Stimulated activated CD8-positive, alpha-beta memory T cell treated with anti-CD3 and anti-CD28 coated beads, Interleukin-12 subunit alpha, Interleukin-12 subunit beta, amount 100 ng/mL, for 4 hours (primary cell): ENCODE measurements at places on chromosomes 5 and 9.

DNA sequence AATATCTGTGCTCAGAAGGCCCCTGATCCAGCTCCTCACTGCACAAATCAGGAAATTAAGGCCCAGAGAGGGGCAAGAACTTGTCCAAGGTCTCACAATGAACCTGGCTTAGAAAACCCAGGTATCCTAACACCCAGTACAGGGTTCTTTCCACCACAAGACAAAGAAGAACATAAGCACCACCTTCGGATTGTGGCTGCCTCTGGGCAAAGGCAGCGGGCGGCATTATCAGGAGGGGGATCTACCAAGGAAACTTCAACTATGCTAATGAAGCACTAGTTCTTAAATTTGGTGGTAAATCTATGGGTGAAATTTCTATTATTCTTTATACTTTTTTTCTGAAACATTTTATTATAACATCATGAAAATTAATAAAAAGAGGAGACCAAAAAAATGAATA lies 17.9 kb downstream of the ANXA6 start:
- no peak for DNase-seq

DNA sequence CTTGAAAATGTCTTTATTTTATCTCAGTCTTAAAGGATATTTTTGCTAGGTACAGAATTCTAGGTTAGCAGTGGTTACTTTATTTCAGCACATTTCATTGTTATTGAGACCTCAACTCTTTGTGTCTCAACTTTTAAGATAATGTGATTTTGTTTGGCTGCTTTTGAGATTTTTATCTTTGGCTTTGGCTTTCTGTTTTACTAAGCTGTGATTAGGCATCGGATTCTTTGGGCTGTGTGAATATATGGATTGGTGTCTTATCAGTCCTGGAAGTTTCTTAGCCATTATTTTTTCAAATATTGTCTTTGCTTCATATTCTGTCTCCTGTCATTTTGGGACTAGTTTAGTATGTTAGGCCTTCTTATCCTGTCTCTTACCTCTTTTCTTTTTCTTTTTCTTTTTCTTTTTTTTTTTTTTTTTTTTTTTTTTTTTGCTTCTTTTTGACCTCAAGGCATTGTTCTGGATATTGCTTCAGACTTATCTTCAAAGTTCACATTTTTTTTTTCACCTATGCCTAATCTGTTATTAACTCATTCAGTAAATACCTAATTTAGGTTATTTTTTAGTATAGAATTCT lies 20.1 kb upstream of the APC start:
- DNase-seq = no peak

DNA sequence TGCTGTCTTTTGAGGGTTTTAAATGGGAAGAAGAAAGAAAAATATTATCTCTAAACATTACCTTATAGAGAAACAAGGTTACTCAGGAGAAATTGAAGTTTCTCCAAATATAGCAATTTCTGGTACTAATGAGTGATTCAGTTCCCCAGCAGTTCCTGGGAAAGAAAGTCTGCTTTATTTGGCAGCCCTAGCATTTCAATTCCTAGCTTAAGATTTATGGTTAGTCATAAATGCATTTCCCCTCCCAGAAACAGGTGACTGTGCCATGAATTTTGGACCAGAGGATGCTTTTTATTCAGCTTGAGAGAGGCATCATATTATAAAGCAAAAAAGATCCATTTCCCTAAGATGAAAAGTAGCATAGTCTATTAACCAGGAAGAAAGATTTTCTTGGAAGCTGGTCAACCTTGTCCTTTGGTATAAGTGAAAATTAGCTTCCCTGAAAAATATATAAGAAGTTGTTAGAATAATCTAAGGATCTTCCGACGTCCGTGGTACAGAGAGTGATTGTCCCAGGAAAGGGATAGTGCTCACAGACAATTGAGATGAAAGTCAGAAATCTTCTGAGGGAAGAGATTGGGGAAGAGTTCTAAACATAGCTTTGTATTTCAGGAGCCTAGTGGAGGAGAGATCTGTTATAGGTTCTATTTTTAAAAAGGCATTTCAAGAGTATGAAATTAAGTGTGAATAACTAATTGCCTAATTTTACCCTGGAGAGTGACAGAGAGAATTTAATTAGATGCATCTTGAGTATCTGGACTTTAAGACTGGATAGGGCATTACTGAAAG lies 164.9 kb downstream of the ESM1 start:
- no peak for DNase-seq

- no peak for DNase-seq
Observed at GRCh38 chr9:136754059-136754572, 3.9 kb downstream of the LCN8 start.

DNA sequence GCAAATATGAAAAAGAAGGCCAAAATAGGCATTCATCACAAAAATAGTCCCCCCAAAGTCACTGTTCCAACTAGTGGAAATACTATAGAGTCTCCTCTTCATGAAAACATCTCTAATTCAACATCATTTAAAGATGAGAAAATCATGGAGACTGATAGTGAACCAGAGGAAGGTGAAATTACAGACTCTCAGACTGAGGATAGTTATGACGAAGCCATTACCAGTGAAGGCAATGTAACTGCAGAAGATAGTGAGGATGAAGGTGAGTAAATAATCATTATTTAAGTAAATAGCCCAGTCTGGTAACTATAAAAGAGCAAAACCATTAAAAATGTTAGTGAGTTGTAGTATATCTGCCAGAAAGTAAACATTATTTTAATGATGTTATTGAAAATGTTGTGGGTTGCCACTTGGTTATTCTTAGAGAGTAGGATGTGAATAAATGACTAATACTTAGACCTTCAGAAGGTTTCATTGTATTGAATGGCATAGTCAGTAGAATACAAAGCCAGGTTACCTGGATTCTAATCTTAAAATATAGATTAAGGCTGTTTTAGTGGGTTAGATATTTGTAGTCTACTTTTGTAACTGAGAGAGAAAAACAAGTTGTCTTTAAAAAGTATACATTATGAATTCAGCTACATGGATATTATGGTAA lies 16.3 kb downstream of the AGGF1 start:
- no peak for DNase-seq

DNA sequence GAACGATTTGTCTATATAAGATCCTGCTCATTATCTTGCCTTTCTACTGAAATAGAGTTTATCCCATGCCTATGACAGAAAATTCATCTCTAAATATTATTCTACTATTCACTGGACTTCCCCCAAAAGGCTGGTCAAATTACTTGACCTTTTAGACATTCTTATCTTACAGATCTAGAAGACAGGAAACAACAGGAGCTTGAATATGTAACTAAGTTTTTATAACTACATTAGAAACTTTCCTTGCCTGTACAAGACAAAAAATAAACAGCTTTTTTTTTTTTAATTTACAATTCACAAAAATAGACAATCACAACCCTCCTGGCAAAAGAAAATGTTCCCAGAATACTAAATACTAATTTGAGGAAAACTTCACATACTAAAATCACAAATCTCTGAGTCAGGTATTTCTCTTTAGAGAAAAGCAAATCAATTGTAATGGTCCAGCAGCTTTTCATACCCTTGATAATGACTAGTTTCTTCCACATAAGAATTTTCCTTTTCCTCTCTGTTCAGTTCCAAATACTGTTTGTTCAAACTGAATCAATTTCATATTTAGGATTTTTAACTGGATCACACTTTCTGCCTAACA lies 68.6 kb downstream of the MLLT3 start:
- DNase-seq = no peak

- no peak for DNase-seq
Observed at GRCh38 chr5:90347462-90347861, 62.1 kb downstream of the CETN3 start.

DNA sequence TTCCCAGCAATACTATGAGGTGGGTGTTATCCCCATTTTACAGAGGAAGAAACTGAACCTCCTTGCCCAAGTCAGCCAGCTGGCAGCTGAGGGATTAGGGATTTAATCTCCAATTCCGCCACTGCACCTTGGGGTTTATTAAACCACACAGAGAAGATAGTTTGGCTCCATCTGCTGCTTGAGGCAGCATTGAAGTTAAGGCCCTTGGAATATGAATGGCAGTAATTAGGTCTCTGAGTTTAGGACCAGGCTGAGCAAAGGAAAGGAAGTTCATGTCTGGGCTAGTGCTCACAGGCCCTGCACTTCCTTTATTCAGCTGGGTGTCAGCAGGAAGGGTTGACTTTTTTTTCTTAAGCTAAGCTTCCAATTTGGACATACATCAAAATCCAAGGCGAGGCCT lies 86.9 kb upstream of the GDNF start:
- DNase-seq = no peak

- DNase-seq = no peak
Observed at GRCh38 chr9:26171691-26172090, 493.4 kb upstream of the TUSC1 start.

DNA sequence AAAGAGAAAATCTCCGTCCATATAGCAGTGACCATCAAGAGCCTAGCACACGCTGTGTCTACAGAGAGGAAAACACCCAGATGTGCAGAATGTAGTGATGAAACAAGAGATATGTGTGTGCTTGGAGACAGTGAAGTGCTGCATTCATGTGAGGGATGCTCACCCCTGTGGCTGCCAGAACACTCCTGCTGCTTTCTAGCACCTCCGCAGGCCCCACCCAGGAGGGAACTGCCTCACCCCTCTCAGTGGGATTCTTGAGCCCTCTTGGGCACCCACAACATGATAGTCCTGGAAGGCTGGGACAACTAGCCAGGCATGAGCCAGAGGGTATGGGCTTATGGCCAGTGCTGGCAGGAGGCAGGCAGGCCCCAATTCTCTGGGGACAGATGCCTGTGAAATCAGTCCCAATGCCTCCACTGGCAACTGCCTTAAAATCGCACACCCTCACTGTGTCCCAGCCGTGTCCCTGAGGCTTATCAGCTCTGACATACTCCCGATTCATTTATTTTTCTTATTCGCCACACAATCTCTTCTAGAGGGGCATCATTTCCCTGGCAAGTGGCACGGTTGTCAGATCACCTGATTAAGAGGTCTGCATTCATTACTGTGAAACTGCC lies 73.2 kb upstream of the FSTL4 start:
- no peak for DNase-seq

- no peak for DNase-seq
Observed at GRCh38 chr9:27203783-27204182, 93.2 kb downstream of the EQTN start.

DNA sequence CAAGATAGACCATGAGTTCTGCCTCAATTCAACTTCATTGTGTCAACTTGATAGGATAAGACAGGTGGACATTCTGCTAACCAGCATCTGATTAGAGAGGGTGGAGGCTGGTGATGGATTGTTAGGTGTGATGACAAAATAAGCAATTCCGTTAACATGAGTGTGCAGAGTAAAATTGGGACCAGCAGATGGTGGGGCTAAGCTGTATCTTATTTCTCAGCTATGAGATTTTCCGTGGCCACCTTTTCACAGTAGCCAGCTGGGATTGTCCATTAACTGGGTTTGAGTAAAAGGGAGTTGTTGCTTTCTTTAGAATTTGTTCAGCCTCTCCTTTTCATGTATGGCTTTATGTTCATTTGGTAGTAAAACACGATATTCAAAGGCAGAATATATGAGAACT lies 28.8 kb upstream of the TAL2 start:
- no peak for DNase-seq

DNA sequence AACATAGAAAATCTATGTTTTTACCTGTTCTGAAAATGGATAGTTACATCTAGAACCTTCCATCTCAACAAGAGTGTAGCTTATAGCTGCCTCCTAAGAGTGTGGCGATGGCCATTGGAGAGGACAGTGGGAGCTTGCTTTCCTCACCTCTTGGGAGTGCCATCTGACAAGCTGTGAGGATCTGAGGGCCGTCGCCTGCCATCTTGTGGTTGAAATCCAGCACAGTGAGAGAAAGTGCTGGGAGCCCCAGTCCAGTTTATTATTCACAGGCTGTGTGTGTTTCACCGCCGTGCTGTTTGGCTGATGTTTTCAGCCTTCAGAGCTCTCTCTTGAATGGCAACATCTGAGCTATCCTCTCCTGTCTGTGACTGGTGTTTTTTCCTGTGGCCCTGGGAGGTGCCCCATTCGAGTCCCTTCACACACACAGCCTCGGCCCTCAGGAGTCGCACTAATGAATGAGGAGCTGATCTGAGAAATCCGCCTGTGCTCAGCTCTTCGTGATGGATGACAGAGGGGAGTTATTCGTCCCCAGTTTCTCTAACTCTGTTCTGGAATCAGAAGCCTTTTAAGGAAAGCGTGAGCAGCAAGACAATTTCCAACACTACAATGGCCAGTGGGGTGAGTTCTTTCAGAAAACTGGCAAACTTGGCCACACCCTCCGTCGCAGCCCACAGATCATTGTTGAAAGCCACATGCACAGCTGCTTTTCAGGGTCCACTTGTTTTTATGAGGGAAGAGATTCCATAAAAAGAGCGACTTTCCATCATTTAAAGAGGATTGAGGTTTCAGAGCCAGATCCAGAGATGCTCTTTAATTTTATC lies 170.3 kb downstream of the PDZD2 start:
- no peak for DNase-seq

- no peak for DNase-seq
Observed at GRCh38 chr5:155282503-155283107, 269.1 kb downstream of the KIF4B start.

- no peak for DNase-seq
Observed at GRCh38 chr5:60354311-60354710, 345.7 kb downstream of the DEPDC1B start.

- no peak for DNase-seq
Observed at GRCh38 chr5:92850886-92851285, 730.1 kb downstream of the NR2F1-AS1 start.

GRCh38 chr9:124894741-124895170 lies 32.8 kb downstream of the ARPC5L start:
- no peak for DNase-seq

- no peak for DNase-seq
Observed at GRCh38 chr5:52798938-52799337, 11.2 kb downstream of the ITGA1 start.

- no peak for DNase-seq
Observed at GRCh38 chr5:2138896-2139295, 256.2 kb upstream of the IRX4 start.

DNA sequence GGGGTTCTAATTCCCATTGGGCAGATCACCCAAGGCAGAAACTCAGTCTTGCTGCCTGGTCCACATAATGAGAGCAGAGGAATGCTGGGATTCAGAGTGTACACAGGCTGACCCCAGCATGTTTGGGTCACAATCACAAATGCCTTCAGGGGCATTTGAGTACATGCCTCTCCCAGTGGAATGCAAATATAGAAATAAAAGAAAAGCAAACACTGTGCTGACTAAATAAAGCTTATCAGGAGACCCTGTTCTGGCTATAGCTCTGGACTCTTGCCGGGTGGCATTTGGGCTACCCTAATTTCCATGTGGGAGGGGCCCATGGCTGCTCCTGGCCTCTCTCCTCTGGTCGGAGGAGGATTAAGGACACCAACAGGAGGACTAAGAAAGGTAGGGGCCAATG lies 121.4 kb downstream of the DOCK8 start:
- DNase-seq = no peak

- DNase-seq = no peak
Observed at GRCh38 chr5:78467752-78468357, 107.4 kb downstream of the SCAMP1 start.

GRCh38 chr5:113330533-113331208 lies 104.1 kb downstream of the TSSK1B start:
- DNase-seq = no peak
